ENCODE measurements at places on chromosomes 2 and 18.

DNA sequence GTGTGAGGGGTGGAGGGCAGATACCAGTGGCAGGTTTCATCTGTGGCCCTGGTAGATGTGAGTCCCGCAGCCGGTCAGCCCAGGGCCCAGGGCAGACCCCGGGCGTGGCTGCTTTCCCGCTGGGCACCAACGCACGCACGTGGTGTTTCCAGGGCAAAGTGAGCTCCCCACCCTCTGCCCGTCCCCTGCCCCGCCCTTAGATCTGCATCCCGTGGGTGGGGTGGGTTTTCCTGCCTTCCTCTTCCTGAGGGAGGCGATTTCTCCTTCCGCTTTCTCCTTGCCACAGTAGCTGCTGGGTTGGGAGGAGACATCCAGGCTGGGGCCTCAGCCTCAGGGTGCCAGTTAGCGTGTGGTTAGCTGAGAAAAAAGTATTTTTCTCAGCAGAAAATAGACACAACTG is 49.6 kb downstream of the ODC1 start:
- H3K27ac ChIP-seq: peak overlapping the region; percentile 59
- H3K36me3 ChIP-seq: peaks cover 41% of the 10 kb centered on the region
- DNase-seq: no peak
- peaks cover 49% of the 10 kb centered on the region for H3K4me1 ChIP-seq
- no peaks in the 10 kb centered on the region for H3K27me3 ChIP-seq

DNA sequence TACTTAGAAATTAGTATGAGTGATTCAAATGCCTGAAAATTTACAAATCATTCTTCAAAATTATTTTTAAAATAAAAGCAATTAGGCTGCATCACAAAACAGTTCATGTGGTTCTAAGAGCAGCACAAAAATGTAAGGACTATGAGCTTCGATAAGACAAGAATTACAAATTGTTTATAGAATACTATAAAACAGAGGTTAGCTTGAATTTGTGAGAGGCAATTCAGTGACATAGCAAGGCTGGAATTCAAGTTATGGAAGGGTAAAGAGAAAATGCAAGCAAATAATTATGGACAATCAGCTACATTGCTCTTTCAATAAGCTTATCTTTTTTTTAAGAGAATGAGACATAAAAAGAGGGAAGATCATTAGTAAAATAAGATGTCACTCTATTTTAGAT is 7.1 kb upstream of the XIRP2 start:
- H3K27me3 ChIP-seq: no peaks in the 10 kb centered on the region
- no peak overlapping the region for H3K4me3 ChIP-seq
- no peak for DNase-seq
- no peak overlapping the region for H3K27ac ChIP-seq
- H3K36me3 ChIP-seq: no peaks in the 10 kb centered on the region

DNA sequence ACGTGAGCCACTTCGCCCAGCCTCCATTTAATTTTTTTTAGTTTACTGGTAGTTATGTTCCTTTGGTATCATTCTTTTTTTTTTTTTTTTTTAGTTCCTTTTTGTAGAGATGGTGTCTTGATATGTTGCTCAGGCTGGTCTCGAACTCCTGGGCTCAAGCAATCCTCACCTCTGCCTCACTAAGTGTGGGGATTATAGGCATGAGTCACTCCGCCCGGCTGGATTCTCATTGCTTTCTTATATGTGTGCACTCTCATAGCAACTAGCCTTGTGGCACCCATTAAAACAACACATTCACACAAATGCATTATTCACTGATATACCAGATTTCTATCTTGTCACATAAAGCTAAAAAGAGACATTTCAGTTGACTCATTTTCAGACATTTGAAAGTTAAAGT is 4.2 kb downstream of the TTC27 start:
- peak overlapping the region; percentile 74 for H3K27ac ChIP-seq
- peaks cover 43% of the 10 kb centered on the region for H3K4me1 ChIP-seq
- H3K36me3 ChIP-seq: peaks cover 74% of the 10 kb centered on the region
- DNase-seq: no peak
- H3K27me3 ChIP-seq: no peaks in the 10 kb centered on the region

DNA sequence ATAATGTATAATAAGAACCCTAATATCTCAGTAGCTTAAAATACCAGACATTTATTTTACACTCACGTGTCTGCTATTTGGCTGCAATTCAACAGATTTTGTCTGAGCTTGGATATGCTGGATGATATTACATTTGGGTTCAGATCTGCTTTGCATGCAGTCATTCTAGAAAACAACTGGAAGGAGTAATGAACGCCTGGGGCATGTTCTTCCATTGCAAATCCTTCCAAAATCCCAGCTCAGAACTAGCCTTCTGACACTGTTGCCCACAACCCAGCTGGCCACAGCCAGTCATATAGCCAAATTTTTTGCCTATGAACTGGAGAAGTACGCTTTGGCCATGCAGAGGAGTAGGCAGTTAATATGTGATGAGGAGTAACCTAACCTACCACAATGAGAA is 597.8 kb upstream of the VRK2 start:
- no peaks in the 10 kb centered on the region for H3K4me1 ChIP-seq
- no peaks in the 10 kb centered on the region for H3K27me3 ChIP-seq
- H3K36me3 ChIP-seq: no peaks in the 10 kb centered on the region
- DNase-seq: no peak

DNA sequence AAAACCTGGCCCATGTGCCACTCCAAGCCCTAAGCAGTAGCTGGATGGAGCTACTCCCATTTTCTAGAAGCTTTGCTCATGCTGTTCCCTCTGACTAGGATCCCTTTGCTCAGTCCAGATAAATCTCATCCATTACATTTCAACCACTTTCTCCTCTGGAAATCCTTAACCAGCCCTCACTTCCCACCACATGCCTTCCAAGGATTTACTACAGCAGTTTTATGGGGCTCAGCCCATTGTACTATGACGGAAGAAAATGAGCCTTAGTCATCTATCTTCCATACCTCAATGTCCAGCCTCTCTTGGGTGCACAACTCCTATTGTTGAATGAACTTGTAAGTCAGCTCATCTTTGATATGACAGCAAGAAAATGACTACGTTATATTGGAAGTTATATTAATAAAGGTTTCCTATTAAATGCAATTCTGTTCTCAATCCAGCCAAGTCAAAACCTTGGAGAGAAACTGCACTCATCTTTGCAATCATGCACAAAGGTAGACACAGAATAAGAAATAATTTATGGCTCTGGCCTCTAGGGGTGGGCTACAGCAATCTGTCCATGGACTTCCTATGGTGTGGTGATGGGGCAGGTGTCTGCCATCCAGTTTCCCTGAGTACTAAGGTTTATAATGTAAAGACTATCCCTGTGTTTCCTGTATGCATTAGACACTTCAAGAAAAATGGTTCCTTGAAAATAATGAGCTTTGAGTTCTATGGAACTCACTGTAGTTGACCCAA is 3.4 kb downstream of the B4GALT6 start:
- H3K36me3 ChIP-seq: no peaks in the 10 kb centered on the region
- peaks cover 11% of the 10 kb centered on the region for H3K4me1 ChIP-seq
- peaks cover 60% of the 10 kb centered on the region for H3K27me3 ChIP-seq
- H3K4me3 ChIP-seq: no peak overlapping the region
- H3K27ac ChIP-seq: no peak overlapping the region
- DNase-seq: no peak

- peaks cover 22% of the 10 kb centered on the region for H3K27me3 ChIP-seq
- no peaks in the 10 kb centered on the region for H3K36me3 ChIP-seq
- no peak overlapping the region for H3K4me3 ChIP-seq
- no peak overlapping the region for H3K27ac ChIP-seq
Observed at GRCh38 chr2:42965196-42965595, 172.8 kb upstream of the HAAO start.

DNA sequence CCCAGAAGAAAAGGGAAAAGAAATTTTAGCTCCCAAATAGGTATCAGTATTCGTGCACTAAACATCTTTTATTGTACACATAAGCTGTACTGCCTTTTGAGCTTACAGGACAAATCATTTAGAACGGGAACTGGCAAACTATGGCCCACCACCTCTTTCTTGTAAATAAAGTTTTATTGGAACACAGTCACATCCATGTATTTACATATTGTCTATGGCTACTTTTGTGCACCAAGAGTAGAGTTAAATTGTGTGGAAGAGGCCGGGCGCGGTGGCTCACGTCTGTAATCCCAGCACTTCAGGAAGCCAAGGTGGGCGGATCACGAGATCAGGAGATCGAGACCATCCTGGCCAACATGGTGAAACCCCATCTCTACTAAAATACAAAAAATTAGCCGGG is 5.7 kb downstream of the TM4SF20 start:
- H3K4me1 ChIP-seq: peaks cover 29% of the 10 kb centered on the region
- H3K4me3 ChIP-seq: no peak overlapping the region
- H3K27me3 ChIP-seq: peaks cover 6% of the 10 kb centered on the region
- H3K36me3 ChIP-seq: no peaks in the 10 kb centered on the region

- H3K27ac ChIP-seq: no peak overlapping the region
- peaks cover 7% of the 10 kb centered on the region for H3K27me3 ChIP-seq
- H3K4me3 ChIP-seq: no peak overlapping the region
- no peak for DNase-seq
- H3K36me3 ChIP-seq: no peaks in the 10 kb centered on the region
- H3K4me1 ChIP-seq: no peaks in the 10 kb centered on the region
Observed at GRCh38 chr18:78238404-78239089, 741.1 kb upstream of the SALL3 start.
